Astrocyte (in vitro differentiated cells and primary cell): ENCODE measurements at places on chromosomes 16 and 17. TPM values are rescaled to one million over a fixed set of nuclear protein-coding genes. Genes with fewer than 3 reads are reported as not detected.

DNA sequence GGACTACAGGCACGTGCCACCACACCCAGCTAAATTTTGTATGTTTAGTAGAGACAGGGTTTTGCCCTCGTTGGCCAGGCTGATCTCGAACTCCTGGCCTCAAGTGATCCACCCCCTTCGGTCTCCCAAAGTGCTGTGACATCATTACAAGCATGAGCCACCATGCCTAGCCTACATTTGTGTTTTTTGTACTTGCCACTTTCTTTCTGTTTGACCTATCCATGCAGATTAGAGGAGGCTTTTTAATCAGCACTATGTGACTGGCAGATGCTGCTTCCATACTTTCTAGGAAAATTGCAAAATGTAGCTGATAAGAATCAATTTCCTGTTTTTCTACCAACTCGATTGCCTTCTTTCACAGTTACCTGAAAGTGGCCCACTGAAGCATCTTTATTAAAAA is 57.3 kb downstream of the B9D1 start:
- no peaks in the 10 kb centered on the region for H3K27me3 ChIP-seq
- H3K36me3 ChIP-seq, result no peaks in the 10 kb centered on the region
- DNase-seq, result no peak
- peaks cover 17% of the 10 kb centered on the region for H3K4me1 ChIP-seq

DNA sequence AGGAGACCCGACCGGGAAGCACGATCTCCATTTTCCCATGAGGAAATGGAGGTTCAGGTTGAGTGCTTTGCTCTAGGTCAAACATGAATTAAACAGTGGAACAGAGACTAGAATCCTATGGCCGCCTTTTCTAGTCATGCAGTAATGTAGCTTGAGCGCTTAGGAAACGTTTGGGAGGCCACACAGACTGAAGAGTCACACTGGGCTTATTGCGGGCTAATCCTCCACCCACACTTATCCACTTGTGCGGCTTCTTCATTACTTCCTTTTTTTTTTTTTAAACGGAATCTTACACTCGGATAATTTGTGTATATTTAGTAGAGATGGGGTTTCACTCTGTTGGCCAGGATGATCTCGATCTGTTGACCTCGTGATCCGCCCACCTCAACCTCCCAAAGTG is 26.0 kb downstream of the CACNG3 start:
- no peaks in the 10 kb centered on the region for H3K27me3 ChIP-seq
- no peaks in the 10 kb centered on the region for H3K4me1 ChIP-seq
- no peak overlapping the region for H3K4me3 ChIP-seq
- DNase-seq, result no peak
- no peaks in the 10 kb centered on the region for H3K36me3 ChIP-seq

DNA sequence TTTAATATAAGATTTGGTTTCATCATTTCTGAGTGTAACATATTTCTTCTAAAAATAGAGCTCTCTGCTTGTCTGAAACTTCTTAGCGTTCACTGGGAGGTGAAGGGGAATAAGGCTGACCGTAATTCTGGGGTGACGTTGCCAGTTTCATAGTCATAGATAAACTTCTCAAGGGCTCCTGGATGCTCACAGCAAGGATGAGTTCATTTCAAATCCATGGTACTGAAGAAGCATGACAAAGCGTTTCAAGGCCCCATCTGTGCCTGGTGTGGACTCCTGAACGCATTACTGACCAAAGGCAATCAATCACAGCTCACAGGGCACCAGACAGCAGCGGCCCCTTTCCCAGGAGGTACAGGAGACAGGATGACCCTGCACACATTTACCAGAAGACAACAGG is 12.0 kb upstream of the EVPL start:
- no peaks in the 10 kb centered on the region for H3K27me3 ChIP-seq
- no peaks in the 10 kb centered on the region for H3K4me1 ChIP-seq

DNA sequence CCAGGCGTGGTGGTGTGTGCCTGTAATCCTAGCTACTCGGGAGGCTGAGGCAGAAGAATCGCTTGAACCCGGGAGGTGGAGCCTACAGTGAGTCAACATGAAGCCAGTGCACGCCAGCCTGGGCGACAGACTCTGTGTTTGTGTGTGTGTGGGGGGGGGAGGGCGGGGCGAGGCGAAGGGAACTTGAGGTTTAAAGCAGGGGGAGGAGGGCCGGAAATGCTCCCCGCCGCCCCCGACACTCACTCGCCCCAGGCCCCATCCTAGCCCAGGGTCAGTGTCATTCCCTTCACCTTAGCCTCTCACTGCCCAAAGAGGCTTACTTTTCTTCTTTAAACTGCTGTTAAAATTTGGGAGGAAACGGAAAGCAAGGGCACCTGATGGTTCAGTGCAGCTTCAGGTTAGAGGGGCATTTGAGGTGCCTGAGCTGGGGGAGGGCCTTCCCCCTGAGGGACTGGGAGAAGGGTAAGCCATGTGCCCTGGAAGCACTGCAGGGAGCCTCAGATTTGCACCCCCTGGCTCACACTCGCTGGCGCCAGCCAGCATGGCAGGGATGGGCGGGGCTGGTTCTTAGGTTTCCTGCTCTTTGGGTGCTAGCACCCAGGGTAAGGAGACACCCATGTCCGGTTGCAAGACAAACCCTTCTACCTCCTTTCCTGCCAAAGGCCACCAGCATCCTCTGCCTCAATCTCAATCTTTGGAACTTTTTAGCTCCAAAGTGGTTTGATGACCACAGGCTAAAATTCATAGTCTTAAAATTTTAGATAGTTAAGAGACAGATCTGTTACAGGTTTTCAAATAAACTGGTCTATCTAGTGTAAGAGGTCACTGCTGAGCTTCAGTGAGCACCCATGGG is 2.2 kb upstream of the LIMD2 start:
- H3K27ac ChIP-seq, result no peak overlapping the region
- DNase-seq, result no peak
- H3K4me1 ChIP-seq, result peaks cover 11% of the 10 kb centered on the region
- no peaks in the 10 kb centered on the region for H3K27me3 ChIP-seq
- H3K36me3 ChIP-seq, result peaks cover 4% of the 10 kb centered on the region

SHISA9 gene
- total RNA-seq, result 51.2 and 73.0 TPM in 2 replicates

UMOD gene
- not detected in 2 replicates for total RNA-seq

MAF gene
- 19.3 and 21.8 TPM in 2 replicates for total RNA-seq

ZP2 gene
- total RNA-seq, result not detected in 2 replicates

MYOCD gene
- 1.4 and 2.8 TPM in 2 replicates for total RNA-seq
